ENCODE measurements at places on chromosomes 13 and 19.

DNA sequence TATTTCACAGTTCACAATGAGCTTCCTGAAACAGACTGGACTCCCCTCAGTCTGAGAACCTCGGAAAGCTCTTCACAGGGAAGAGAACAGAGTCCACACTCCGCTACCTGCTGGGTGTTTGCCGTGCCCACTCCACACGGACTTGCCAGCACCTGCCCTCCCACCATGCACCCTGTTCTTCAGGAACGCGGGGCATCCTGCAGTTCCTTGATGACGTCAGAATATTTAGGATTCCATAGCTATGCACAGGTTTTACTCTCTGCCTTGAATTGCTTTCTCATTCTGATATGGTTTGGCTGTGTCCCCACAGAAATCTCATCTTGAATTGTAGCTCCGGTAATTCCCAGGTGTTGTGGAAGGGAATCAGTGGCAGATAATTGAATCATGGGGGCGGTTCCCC lies 74.4 kb upstream of the FARP1 start:
- peak; percentile 66 for DNase-seq

GRCh38 chr13:79501538-79502232 lies 20.7 kb downstream of the NDFIP2 start:
- peak; percentile 45 for DNase-seq

DNA sequence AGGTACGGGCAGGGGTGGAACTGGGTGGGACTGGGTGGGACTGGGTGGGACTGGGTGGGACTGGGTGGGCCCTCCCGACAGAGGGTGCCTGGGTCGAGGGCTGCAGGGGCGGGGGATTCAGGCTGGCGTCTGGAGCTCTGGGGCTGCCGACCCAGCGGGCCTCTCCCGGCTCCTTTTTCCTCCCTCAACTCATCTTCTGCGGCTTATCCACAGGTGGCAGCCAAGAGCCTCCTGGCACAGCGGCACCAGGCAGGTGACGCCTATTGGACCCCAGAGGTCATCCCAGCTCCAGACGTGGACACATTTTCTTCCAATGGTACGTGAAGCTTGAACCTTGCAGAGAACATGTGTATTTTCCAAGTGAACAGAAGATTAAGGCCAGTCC lies 533 bp downstream of the ZNF544 start:
- DNase-seq = peak; percentile 20

DNA sequence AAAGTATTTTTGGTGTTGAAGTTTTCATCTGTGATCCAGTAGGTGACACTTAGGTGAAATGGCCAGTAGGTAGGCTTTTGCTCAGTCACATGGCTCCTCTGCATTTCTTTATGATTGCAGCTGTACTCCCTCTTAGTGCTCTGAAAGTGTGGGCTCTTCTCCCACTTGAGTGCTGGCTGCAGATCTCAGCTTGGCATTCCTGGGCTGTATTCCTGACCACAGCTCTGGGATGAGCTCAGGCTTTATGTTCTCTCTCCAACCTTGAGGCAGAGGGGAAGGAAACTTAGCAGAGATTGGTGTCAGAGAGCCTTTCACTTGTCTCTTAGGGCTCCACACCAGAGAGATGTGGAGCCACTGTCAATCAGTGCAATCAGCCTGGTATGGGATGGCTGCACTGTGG lies 254.3 kb downstream of the NDFIP2 start:
- no peak for DNase-seq

- no peak for DNase-seq
These were observed 36.6 kb downstream of the FOXO1 start for GRCh38 chr13:40629678-40630384.

GRCh38 chr19:7254590-7254989 lies 39.6 kb downstream of the INSR start:
- DNase-seq = no peak

- DNase-seq = no peak
These were observed 23.3 kb upstream of the BCL3 start for GRCh38 chr19:44725251-44725650.

GRCh38 chr13:26707122-26708006 lies 53.2 kb downstream of the GPR12 start:
- DNase-seq = peak; percentile 49

- DNase-seq = no peak
These were observed 3.0 kb upstream of the HAMP start for GRCh38 chr19:35279374-35279773.

DNA sequence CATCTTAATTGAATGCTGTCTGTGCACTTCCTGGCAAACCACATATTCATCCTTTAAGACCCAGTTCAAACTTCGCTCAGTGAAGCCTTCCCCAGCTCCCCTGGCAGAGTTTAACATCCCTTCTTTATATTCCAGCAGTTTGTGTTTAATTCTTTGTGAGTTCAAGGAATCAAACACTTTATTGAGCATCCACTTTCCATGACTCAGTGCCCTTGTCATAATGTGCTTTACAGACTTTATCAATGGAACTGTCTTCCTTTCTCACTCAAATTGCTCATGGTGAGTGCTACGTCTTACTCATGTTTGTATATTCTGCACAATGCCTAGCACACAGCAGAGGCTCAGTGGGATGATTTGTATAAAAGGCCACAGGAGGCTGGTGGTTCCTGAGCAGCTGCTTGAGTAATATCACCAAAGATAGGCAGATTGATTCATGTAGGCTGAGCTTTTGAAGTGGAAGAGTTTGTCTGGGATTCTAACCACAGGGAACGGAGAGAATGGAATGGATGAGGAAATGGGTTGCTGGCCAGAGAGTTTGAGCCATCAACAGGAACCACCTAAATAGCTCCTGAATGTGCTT lies 44.2 kb downstream of the SERTM1 start:
- DNase-seq = peak; percentile 41

DNA sequence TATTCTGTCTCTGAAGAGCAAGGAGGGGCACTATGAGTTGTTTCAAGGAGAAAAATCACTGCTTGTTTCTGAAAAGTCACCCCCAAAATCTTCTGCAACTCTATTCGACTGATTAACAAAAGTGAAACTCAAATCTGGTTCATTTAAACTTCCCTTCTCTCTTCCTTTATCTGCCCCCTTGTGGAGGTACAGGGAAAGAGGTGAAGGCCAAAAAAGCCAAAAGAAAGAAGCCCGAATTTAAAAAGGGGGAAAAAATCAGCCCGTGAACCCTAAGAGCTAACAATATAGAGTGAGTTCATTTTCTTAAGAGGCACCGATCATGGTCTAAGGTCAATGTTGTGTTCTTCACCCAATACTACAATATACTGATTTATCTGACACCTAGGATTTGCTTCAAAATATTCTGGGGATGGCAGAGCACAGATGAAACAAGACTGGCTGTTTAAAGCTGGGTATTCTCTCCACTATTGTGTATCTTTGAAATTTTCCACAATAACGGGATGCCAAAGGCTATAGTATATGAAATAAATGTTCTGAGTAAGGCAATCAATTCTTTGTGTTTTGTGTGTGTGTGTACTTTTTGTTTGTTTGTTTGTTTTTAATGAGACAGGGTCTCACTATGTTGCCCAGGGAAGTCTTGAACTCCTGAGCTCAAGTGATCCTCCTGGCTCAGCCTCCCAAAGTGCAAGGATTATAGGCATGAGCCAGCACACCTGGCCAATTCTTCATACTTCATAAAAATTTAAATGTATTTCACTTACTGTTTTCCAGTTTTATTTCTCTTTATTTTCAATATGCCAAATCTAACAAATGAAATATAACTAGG lies 55.0 kb upstream of the EEF1AKMT1 start:
- DNase-seq = peak; percentile 55
